Uterus (tissue), 4 donors: ENCODE measurements at places on chromosomes 6 and 20. TPM values are rescaled to one million over a fixed set of nuclear protein-coding genes. Genes with fewer than 3 reads are reported as not detected.

- DNase-seq: peak; percentile 43
- no peaks in the 10 kb centered on the region for H3K36me3 ChIP-seq
- peak within 1 kb of the TSS; percentile 14 for H3K4me3 ChIP-seq
- no peaks in the 10 kb centered on the region for H3K4me1 ChIP-seq
Measured at GRCh38 chr6:17101422-17102257, at the start of gene STMND1. TSS of gene STMND1 (plus strand) at chr6:17102050. CDS start at chr6:17102258, 208 bp downstream.

The NOX3 gene
- not detected for total RNA-seq

GRCh38 chr20:15835811-15836210 is 737.4 kb downstream of the KIF16B start:
- no peak overlapping the region for H3K27ac ChIP-seq
- H3K27me3 ChIP-seq: no peaks in the 10 kb centered on the region

- H3K4me3 ChIP-seq: no peak overlapping the region
- H3K27ac ChIP-seq: no peak overlapping the region
- no peaks in the 10 kb centered on the region for H3K27me3 ChIP-seq
- H3K36me3 ChIP-seq: no peaks in the 10 kb centered on the region
- no peak for DNase-seq
Measured at GRCh38 chr6:2035826-2036709, 209.3 kb downstream of the GMDS start.

- H3K27me3 ChIP-seq: no peaks in the 10 kb centered on the region
- H3K4me3 ChIP-seq: no peak overlapping the region
- no peak overlapping the region for H3K27ac ChIP-seq
- H3K4me1 ChIP-seq: no peaks in the 10 kb centered on the region
- DNase-seq: no peak
Measured at GRCh38 chr6:161583584-161583983, 309.7 kb upstream of the AGPAT4 start.

- H3K4me3 ChIP-seq: no peak overlapping the region
- H3K27ac ChIP-seq: no peak overlapping the region
- no peaks in the 10 kb centered on the region for H3K27me3 ChIP-seq
- no peaks in the 10 kb centered on the region for H3K4me1 ChIP-seq
- no peaks in the 10 kb centered on the region for H3K36me3 ChIP-seq
Measured at GRCh38 chr20:22962567-22963439, 72.3 kb upstream of the SSTR4 start.

The PLCB4 gene
- total RNA-seq: 19.9 TPM

The PACSIN1 gene
- not detected for total RNA-seq

DNA sequence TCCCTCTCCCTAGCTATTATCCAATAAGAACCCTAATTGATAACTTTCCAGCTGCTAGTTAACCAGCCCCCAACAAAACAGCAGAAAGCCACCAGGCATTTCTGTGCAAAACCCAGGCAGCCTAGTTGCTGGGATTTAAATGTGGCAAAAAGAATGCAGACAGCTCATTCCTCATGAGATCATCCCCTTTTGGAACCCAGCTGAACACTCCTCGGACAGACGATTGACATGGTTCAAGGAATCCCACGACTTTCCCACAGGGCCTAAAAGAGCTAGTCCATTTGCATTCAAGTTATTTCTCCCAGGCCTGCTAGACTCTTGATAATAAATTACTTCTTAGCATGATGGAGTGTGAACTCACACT is 24.0 kb downstream of the JAG1 start:
- peak overlapping the region; percentile 81 for H3K27ac ChIP-seq
- no peaks in the 10 kb centered on the region for H3K36me3 ChIP-seq
- DNase-seq: peak; percentile 5
- H3K4me3 ChIP-seq: no peak overlapping the region

The BPIFB2 gene
- not detected for total RNA-seq

DNA sequence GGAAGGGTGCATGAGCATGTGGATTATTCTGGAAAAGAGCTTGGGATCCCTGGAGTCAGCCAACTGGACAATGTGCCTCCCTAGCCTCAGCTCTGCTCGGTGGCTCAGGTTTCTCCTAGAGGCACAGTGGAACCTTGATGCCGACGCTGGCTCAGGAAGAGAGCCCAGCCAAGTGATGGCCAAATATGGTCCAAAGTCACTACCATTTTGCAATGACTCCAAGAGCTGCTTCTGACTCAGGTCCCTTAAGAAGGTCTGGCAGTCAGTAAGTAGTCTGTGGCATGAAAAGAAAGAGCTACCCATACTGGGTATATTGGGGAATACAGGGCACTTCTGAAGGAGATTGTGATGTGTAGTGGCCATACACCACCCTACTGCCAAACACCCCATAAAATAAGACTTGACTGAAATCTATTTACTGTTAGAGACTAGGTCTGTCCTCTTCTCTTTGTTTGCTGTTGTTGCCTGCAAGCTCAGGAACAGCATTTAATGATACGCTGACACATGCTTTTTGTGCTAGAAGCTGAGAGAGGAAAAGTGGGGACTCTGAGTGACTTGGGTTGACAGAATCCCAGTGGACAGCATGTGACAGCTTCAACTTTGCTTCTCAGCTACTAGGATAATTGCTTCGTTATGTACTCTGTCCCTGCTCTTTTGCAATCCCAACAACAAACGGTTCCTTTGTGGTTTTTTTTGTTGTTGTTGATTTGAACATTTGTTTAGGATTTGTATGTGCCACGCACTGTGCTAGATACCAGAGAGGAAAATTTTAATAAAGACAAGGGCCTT is 30.3 kb upstream of the OGFRL1 start:
- H3K4me3 ChIP-seq: no peak overlapping the region
- no peaks in the 10 kb centered on the region for H3K4me1 ChIP-seq
- no peaks in the 10 kb centered on the region for H3K27me3 ChIP-seq
- H3K27ac ChIP-seq: no peak overlapping the region
- DNase-seq: no peak

- no peaks in the 10 kb centered on the region for H3K36me3 ChIP-seq
- no peak overlapping the region for H3K4me3 ChIP-seq
- DNase-seq: no peak
- H3K27ac ChIP-seq: no peak overlapping the region
Measured at GRCh38 chr6:53418288-53418687, 69.5 kb upstream of the ELOVL5 start.

The IL17A gene
- total RNA-seq: 0.40 TPM

The PPP1R3G gene
- total RNA-seq: 6.0 TPM

DNA sequence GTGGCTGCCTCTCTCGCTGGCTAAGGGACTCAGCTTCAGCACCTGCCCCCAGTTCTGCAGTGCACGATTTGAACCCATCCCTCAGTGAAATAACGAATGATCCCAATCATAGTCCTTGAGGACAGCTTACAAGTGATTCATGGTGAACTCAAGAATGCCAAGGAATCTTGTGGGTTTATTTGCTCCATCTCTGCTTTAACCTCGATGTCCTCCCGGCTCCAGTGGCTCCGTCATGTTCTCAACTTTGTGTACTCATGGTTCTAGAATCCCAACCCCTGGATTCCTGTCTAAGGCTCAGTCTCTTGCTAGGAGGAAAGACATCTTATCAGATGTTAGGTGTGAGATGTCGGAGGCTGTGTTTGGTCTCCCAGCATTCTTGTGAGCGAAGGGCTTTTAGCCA is 29.0 kb upstream of the GTSF1L start:
- no peaks in the 10 kb centered on the region for H3K4me1 ChIP-seq
- no peak for DNase-seq
- no peak overlapping the region for H3K27ac ChIP-seq
- no peaks in the 10 kb centered on the region for H3K27me3 ChIP-seq

DNA sequence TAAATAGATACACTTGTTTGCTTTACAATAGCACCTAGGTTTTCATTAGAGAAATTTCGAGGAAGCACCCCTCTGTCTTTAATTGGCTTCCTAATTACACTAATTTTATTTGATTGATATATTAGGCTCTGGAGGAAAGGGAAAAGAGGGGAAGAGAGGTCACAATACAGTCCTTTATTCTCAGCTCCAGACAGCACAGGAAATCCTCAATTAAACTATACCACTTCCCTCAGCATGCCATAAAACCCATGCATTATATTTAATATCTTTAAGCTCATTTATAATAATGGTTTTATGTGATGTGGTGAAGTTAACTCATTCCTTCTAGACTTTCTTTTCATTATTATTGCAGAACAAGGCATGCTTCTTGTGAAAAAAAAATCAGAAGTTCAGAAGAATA is 17.7 kb upstream of the PDE7B start:
- H3K27me3 ChIP-seq: no peaks in the 10 kb centered on the region
- no peak for DNase-seq
- no peak overlapping the region for H3K27ac ChIP-seq
- no peaks in the 10 kb centered on the region for H3K36me3 ChIP-seq
- no peak overlapping the region for H3K4me3 ChIP-seq
- H3K4me1 ChIP-seq: no peaks in the 10 kb centered on the region

The SLC17A9 gene
- 5.4 TPM for total RNA-seq

GRCh38 chr6:70508953-70509352 is 57.8 kb upstream of the SDHAF4 start:
- H3K4me1 ChIP-seq: no peaks in the 10 kb centered on the region
- H3K4me3 ChIP-seq: no peak overlapping the region
- no peak for DNase-seq

DNA sequence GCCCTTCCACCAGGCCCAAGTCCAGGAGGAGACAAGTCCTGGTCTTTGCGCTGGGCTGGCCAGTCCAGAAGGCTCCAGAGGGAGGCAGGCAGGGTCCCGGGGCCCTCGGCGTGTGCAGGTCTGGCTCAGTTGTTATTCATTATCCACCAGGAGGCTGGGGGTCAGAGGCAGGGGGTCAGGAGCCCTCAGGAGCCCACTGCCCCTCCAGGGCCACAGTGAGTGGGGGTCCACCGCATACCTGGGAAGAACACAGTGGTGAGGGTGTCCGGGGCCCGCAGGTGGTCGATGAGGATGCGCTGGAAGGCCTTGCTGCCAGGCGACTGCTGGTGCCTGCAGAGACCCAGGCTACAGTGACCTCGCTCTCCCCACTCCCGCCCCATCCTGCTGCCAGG is 4.4 kb upstream of the C20orf144 start:
- H3K27ac ChIP-seq: no peak overlapping the region
- no peaks in the 10 kb centered on the region for H3K27me3 ChIP-seq
- no peaks in the 10 kb centered on the region for H3K4me1 ChIP-seq

- no peak overlapping the region for H3K27ac ChIP-seq
- no peak for DNase-seq
- no peaks in the 10 kb centered on the region for H3K27me3 ChIP-seq
Measured at GRCh38 chr6:71584712-71585436, 296.3 kb downstream of the OGFRL1 start.

- no peaks in the 10 kb centered on the region for H3K36me3 ChIP-seq
- no peak for DNase-seq
- H3K27me3 ChIP-seq: no peaks in the 10 kb centered on the region
- no peak overlapping the region for H3K27ac ChIP-seq
Measured at GRCh38 chr6:43967719-43968091, 159.5 kb downstream of the MRPL14 start.

The SYCP2L gene
- total RNA-seq: not detected

DNA sequence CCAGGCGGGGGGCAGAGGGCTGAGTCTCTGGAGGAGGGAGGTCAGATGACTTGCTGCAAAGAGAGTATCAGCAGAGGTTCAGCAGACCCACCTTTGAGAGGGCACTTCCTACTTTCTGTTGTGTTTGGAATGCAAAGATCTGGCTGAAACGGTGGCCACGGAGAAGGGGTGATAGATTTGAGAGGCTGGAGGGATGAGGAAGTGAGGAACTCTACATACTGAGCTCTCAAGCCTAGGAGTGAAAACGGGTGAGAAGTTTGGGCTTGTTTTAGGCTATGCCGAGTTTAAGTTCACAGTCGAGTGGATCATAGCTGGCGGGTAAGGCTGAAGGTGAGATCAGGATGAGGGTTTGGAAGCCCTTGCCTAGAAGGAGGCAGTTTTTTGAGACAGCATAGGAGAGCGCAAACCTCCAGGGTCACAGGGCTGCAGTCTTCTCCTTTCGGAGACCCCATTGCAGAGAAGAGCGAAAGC is 477 bp upstream of the ITPA start:
- no peaks in the 10 kb centered on the region for H3K4me1 ChIP-seq
- peak overlapping the region; percentile 97 for H3K4me3 ChIP-seq
- peak overlapping the region; percentile 87 for H3K27ac ChIP-seq
- no peak for DNase-seq

DNA sequence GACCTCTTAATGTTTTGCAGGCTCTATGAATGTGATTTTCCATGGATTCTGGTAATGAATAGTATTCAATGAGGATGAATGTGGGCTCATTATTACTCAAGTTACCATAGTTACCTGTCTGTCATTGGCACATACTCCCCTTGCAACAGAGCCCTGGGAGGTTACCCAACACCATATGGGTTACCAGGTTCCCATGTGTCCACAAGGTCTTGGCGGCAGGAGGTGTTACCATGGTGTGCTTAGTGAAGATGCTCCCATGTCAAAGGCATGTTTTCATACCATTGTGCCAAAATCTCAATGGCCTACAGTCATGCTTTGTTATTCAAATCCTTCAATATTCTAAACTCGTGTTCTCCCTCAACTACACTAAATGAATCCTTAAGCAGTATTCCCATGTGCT is 232.5 kb downstream of the HDGFL1 start:
- H3K27ac ChIP-seq: no peak overlapping the region
- no peak overlapping the region for H3K4me3 ChIP-seq
- H3K27me3 ChIP-seq: no peaks in the 10 kb centered on the region
- H3K36me3 ChIP-seq: no peaks in the 10 kb centered on the region

DNA sequence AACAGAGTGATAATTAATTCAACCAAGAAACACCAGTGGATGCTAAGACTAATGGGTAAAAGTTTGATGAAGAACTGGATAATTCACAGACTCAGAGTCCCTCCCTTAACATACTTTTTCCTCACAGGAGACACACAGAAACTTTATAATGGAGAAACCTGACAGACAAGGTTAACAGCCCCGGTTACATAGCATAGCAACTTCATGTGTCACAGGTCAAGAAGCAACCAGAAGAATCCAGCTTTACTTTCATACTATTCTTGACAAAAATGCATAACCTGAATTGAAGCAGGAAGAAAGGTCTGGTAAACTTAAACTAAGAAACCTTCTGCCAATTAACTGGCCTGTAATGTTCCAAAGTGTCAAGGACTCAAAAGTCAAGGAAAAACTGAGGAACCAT is 375.9 kb downstream of the RNF144B start:
- no peak overlapping the region for H3K27ac ChIP-seq
- H3K4me1 ChIP-seq: no peaks in the 10 kb centered on the region
- no peak for DNase-seq
- H3K27me3 ChIP-seq: no peaks in the 10 kb centered on the region
- no peak overlapping the region for H3K4me3 ChIP-seq

The SLC4A11 gene
- 0.76 TPM for total RNA-seq

The LY6G6F gene
- not detected for total RNA-seq

The OSTM1 gene
- total RNA-seq: 53.8 TPM

The PAK5 gene
- 0.07 TPM for total RNA-seq

DNA sequence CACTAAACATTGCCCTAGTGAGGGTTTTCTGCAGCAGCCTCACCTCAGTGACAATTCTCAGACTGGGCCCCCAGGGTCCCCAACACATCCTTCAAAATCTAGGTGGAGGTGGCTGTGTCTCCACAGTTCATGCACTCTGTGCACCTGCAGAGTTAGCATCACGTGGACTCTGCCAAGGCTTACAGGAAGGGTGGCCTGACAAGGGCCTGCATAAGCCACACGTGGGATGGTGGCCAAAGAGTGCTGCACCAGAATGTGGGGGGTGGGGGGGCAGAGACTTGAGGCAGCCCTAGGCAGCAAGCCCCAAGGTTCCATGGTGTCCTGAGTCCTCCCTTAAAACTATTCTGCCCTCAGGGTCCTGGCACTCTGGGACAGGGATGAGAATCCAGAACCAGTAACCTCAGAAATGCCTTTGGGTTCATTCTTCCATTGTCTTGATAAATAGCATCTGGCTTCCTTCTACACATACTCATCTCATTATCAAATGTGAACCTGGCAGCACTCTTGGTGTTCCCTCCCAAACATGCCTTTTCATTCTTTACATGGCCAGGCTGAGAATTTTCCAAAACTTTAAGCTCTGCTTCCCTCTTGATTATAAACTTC is 1.6 kb upstream of the SERPINB1 start:
- no peak for DNase-seq
- H3K27me3 ChIP-seq: no peaks in the 10 kb centered on the region
- H3K36me3 ChIP-seq: no peaks in the 10 kb centered on the region
- no peaks in the 10 kb centered on the region for H3K4me1 ChIP-seq
